ENCODE measurements at places on chromosomes 7 and 10.

- DNase-seq, result no peak
These were observed 435.9 kb upstream of the PHF14 start for GRCh38 chr7:10537764-10538163.

- DNase-seq, result no peak
These were observed 6.4 kb downstream of the UPF2 start for GRCh38 chr10:12036073-12036655.

DNA sequence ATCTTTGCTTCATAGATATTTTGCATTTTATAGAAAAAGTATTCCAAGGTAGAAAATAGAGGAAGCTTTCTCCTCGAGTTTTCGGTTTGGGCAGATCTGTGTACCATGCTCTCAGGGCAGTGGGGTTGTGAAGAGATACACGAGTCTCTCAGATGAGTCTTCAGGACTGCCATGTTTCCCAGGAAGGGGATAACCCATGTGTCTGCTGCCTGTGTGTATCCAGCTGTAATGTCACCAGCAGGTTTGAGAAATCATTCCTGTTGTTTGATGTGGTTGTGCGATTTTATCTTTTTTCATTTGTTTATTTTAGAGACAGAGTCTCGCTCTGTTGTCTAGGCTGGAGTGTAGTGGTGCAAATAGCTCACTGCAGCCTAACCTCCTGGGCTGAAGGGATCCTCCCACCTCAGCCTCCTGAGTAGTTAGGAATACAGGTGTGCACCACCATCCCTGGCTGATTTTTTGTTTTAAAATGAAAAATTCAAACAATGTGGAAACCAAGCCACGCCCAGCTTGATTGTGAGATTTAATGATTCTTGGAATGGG, 48.9 kb downstream of the SNX10 start:
- DNase-seq, result no peak

- DNase-seq, result no peak
These were observed 67.9 kb downstream of the ADD3 start for GRCh38 chr10:110075686-110076085.

DNA sequence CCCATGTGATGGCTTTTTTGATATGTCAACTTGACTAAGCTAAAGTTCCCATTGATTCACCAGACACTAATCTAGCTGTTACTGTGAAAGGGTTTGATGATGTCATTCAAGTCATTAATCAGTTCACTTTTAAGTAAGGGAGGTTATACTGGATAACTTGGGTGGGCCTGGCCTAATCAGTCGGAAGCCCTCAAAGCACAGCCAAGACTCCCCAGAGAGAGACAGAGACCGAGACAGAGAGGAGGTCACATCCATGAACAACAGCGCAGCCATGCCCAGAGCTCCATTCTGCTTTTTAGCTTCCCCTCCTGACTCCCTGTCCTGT, 103.4 kb downstream of the TRIL start:
- no peak for DNase-seq

- no peak for DNase-seq
These were observed 40.2 kb downstream of the FAS start for GRCh38 chr10:89030791-89031190.

DNA sequence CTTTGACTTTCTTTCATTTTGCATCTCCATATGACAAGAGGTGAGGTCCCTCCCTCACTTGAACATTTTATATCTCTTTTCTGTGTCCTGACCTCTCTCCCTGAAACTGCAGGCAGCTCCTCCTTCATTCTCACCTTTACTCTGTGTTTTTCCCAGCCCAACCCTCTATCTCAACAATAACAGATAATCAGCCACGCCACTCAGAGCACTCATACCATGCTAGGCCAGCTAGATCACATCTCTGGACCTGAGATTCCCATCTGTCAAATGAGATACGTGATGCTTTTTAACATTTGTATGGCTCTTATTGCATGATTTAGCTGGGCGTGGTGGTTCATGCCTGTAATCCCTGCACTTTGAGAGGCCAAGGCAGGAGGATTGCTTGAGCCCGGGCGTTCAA, 63.1 kb upstream of the PDCD4 start:
- DNase-seq, result no peak

GRCh38 chr7:27430105-27430504, 187.5 kb downstream of the EVX1 start:
- no peak for DNase-seq

- DNase-seq, result no peak
These were observed 109.2 kb downstream of the ZNF467 start for GRCh38 chr7:149664176-149664575.

DNA sequence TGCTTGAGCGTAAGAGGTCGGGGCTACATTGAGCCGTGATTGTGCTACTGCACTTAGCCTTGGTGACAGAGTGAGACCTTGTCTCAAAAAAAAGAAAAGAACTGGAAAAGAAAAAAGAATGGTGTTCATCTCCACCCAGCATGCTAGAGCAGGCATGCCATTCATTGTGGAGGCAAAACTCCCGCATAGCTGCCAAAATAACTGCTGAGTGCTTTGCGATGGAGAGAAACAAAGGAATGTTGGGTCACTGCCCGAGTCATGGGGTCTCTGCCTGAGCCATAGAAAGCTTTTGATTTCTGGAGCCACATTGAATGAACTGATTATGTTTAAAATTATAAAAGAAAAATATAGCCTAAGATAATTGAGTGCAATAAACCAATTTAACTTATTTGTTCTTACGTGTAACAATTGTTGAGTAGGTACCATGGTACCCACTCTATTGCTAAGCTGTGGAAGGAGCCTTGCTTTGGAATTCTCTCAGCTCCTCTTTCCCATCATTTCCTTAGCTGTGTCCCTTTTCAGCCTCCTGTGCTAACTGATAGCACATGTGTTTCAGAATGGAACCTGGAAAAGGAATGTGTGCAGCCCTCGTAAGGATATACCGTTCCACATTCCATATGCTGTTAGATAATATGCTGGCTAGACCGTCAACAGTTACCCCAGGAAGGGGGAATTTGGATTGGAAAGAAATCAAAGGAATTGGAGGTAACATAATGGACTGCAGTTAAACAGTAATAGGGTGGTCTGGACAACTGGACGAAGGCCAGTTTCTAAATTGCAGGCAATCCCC, 99.0 kb downstream of the KIAA1217 start:
- DNase-seq, result no peak

Data from foreskin fibroblast (primary cell).